ENCODE measurements at places on chromosomes 2 and 18.

DNA sequence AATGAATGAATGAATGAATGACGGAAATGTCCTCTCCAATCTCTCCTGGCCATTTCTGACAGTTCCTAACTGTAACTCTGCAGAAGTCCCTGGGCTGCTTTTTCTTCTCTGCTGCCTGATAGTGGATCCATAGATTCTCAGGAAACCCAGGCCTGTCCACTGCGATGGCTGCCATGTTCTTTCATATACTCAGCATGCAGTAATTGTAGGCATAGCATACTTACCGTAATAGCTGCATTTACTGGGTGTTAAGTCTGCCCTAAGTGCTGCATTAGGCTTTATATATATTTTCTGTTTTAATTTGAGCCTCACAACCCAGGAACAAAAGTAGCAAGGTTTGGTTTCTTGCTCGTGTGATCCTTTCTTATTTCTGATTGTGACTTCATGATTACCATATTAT lies 122.9 kb downstream of the DCC start:
- no peak for DNase-seq

DNA sequence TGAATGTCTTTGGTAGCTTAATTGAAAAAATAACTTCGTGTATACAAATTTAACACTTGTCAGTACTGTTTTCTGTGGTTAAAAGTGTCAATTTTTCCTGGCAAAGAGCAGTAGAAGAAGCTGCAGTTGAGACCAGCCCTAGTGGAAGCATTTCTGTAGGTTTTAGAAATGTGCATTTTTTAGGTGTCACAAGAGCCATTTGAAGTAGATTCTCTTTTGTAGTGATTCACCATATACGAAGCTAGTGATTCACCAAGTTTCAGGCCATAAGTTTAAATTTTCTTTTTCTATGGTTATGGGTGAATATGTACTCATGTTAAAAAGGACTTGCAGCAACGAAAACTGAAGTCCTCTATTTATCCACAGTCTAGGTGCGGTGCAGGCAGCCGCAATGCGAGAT lies 4.2 kb downstream of the NABP1 start:
- DNase-seq, result no peak

- DNase-seq, result no peak
Observed at GRCh38 chr2:157627594-157628476, 829 bp downstream of the ACVR1C start.

GRCh38 chr2:24080701-24081100 lies 3.9 kb downstream of the TP53I3 start:
- DNase-seq, result no peak

GRCh38 chr2:136308611-136309010 lies 190.7 kb upstream of the CXCR4 start:
- no peak for DNase-seq

- no peak for DNase-seq
Observed at GRCh38 chr2:174335988-174336500, 1.3 kb downstream of the SP9 start.

GRCh38 chr2:72090781-72091482 lies 56.7 kb downstream of the CYP26B1 start:
- no peak for DNase-seq

DNA sequence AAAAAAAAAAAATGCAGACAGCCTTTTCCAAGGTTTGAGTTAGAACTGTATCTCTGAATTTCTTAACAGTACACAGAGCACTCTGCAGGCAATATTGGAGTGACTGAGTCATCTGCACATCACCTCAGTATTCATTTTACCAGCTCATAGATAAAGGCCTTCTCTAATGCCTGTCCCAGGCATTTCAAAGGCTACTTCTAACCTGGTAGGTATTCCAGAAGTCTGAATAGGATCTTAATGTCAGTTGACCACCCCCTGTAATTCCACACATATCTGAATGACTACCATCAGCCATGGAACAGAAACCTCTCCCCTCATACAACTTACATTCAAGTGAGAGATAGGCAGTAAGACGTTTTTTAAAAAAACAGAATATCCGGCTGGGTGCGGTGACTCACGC lies 9.0 kb downstream of the METTL21A start:
- DNase-seq, result no peak

- no peak for DNase-seq
Observed at GRCh38 chr18:74806073-74806472, 208.4 kb downstream of the ZNF407 start.

DNA sequence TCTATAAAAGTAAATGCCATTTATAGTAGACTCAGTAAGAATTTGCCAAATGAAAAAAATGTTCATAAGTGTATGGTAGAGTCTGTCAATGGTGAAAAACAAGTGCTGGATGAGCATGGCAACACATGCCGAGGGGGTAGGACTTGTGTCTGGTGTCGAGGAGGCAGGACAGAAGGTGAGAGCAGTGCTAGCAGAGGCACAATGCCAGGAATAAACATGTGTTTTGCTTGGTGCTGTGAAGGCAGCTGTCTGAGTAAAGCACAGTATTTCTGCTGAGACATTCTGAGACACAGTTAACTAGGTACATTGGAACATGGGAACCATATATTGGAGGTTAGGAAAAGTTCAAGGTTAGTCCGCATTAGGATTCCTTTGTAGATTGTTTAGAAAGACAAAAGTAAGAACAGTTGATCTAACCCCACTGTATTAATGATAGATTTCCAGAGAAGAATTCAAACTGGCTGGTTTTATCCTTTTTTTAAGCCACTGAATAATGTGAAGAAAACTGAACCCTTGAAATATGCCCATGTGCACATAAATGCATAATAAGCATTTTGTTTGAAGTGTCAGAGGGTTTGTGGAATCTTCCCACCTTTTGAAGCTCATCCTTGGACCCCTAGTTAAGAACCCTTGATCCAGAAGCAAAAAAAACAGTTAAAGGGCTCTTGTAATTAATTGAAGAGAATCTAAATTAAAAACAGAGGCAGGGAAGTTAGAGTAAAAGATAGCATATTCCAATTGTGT lies 7.1 kb downstream of the RBM45 start:
- no peak for DNase-seq

DNA sequence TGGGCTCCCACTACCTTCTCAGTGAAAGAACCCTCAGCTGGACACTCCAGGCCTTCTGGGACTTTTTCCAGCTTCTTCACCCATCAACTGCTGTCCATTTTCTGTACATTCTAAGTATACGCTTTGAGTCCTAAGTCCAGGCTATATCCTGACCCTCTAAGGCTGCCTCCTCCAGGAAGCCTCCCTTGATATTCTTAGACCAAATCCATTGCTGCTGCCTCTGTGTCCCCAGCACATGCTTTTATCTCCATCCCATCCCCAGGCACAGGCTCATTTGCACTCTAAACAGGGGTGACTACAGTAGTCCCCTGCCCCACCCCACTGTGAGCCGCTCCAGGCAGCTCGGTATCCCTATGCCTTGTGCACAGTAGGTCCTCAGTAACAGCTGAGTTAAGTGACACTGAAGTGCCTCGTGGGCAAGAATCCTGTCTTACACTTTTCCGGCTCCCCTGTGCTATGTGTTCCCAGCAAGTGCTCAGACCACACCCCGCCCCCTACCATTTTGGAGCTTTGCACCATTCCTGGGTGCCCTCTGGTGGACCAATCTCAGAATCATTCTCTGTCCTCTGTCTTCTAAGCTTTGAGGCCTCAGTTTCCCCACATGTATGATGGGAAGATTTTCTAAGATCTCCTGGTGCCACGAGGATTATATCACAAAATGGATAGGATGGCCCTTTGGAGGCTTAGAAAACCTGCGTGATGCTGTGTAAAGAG lies 34.9 kb downstream of the EMX1 start:
- no peak for DNase-seq

DNA sequence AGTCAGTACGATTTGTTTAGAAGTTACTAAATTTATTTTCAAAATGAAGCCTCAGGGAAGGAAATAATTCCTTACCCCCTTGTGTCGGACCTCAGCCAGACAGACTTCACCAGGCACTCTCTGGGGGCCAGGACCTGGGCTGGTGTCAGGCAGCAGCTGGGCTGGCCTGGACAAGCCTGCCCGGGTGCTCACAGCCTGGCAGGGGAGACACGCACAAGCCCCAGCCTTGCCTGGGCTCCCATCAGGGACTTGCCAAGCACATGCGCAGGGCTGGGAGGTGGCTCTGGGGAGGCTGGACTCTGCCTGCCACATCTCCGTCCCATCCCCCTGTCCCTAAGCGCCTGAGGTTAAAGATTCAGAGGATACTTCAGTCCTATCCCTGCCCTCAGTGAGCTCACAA lies 56.8 kb upstream of the HS6ST1 start:
- DNase-seq, result no peak

GRCh38 chr2:19496646-19497045 lies 138.2 kb upstream of the OSR1 start:
- no peak for DNase-seq

DNA sequence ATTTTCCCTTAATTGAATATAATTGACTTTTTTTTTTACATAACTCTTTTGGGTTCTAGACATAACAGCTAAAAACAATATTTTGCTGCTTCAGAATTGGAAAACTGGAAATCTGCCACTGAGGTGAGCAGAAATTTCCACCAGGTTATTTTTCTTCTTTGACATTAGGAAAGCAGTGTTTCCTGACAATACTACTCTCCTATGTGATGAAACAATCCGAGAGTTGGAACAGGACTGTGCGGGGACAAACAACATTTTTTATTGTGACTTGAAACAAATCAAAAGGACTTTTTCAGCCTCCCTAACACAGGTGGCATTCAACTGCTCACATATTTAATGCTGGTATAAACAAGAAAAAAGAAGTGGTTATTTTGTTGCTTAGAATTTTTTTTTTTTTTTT lies 237.2 kb downstream of the RNF152 start:
- no peak for DNase-seq

GRCh38 chr18:48186861-48187260 lies 222.3 kb downstream of the ZBTB7C start:
- no peak for DNase-seq

DNA sequence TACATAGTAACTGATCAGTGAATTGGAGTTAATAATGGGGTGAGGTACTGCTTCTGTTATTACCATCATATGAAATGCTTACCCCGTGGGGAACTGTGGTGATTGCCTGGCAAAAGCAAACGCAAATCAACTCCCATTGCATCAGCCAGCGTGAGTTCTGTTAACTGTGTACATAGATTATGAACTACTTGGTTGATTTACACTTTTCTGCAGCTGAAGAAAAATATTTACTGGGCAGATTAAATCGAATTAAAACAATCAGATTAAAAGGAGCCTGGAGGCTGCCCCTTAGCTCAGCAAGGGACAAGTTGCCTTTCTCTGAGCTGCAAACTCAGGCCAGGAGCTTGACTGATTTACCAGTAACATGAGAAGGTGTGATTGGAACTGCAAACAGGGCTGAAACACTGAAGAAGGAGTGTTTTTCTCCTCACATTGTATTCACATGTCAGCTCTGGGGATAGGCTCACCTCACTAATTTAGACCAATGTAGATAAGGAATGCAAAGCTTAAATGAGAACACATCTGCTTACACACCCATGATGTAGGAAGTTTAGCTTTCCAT lies 220.1 kb downstream of the OSR1 start:
- no peak for DNase-seq

- DNase-seq, result no peak
Observed at GRCh38 chr2:210919128-210919527, 362.7 kb downstream of the CPS1 start.

- DNase-seq, result no peak
Observed at GRCh38 chr18:67589325-67589724, 72.8 kb upstream of the DSEL start.

- no peak for DNase-seq
Observed at GRCh38 chr2:232438091-232438490, 17.9 kb upstream of the ALPI start.

DNA sequence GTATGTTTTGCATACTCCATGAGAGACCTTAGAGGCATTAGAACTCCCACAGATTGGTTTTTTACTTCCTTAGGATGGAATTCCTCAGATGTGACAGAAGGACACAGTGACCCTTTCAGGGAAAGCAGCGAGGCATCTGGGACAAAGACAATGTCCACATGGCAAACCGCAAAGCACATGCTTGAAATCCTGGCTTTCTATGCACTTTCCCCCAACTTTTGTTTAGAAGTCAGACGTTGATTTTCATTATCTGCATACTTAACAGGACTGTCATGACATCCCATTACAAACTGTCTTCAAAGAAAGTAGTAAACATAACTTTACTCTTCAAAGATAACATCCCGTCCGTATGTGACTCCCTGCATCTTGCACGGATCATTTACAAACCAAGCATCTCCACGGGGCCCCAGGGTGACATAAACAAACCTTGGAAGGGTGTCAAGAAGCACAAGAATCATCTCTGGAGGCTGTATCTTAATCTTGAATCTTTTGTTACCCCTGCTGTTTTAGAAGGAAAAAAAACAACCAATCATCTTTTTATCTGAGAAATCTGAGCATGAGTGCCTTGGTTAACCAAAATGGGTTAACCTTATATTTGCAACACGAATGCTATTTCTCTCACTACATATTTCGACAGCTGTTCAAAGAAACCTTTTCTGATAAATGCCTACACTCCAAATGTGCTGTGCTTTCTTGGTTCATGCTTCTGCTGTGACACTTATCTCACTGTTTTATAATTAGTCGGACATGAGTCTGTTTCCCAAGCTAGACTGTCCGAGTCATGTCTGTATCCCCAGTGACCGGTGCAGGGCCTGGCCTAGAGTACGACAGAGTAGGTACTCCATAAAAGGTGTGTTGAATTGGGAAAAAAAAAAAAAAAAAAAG lies 90.8 kb downstream of the CCBE1 start:
- peak; percentile 57 for DNase-seq

- no peak for DNase-seq
Observed at GRCh38 chr2:193502363-193503035, 1307.8 kb upstream of the TMEFF2 start.

DNA sequence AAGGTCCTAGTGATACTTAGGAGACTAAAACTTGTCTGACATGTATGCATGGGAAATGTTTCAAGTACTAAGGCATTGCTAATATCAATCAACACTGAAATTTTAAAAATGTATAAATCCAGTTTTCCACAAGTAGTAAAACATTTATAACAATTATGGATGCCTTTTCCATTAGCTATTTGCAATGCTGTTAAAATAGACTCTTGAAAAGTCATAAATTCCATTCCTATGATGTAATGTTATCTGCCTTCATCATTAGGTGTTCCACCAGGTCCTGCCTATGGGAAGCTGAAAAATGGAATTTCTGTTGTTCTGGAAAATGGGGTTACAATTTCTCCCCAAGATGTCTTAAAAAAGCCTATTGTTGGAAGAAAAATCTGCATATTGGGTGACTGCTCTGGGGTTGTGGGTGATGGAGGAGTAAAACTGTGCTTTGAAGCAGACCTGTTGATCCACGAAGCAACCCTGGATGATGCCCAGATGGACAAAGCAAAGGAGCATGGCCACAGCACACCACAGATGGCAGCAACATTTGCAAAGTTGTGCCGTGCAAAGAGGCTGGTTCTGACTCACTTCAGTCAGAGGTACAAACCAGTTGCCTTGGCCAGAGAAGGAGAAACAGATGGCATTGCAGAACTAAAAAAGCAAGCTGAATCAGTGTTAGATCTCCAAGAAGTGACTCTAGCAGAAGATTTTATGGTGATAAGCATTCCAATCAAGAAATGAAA lies 18.7 kb downstream of the ELAC1 start:
- peak; percentile 60 for DNase-seq

DNA sequence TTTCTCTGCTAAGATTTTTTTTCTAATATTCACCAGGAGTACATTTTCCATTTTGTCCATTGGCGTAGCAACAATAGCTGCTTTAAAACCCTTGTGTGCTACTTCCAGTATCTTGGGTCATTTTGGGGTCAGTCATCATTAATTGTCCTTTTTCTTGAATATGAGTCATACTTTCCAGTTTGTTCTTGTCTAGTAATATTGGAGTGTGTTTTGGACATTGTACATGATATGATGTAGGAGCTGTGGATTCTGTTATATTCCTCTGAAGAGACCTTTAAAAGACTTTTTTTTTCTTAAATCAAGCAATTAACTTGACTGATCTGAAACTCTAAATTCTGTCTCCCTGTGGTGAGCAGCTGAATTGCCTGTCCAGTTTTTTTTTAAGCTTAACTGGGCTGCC lies 40.8 kb downstream of the AGPS start:
- DNase-seq, result no peak

Measured in BJ (cell line).